CD4-positive, alpha-beta T cell (primary cell): ENCODE measurements at places on chromosomes 16 and 17. TPM values are rescaled to one million over a fixed set of nuclear protein-coding genes. Genes with fewer than 3 reads are reported as not detected.

GRCh38 chr17:65270499-65271253 lies 133.5 kb downstream of the RGS9 start:
- H3K27me3 ChIP-seq: no peaks in the 10 kb centered on the region
- no peak overlapping the region for H3K4me3 ChIP-seq
- H3K27ac ChIP-seq: no peak overlapping the region

DNA sequence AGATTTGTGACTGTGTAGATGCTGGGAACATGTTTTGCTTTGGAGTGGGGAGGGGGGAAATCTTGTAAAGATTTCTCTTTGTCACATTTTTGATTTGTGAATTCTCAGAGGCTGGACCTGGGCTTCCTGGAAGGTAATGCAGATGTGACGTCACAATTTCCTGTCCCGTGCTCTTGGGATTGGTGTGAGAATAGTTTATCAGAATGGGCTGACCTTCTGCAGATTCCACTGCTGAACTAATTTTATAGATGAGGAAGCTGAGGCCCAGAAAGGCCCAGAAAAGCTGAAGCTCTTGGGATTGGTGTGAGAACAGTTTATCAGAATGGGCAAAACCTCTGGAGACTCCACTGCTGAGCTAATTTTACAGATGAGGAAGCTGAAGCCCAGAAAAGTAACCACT lies 34.0 kb downstream of the HS3ST3B1 start:
- no peaks in the 10 kb centered on the region for H3K36me3 ChIP-seq
- DNase-seq: no peak
- peaks cover 75% of the 10 kb centered on the region for H3K4me1 ChIP-seq

The SLC35G6 gene
- total RNA-seq: 0.17 TPM

DNA sequence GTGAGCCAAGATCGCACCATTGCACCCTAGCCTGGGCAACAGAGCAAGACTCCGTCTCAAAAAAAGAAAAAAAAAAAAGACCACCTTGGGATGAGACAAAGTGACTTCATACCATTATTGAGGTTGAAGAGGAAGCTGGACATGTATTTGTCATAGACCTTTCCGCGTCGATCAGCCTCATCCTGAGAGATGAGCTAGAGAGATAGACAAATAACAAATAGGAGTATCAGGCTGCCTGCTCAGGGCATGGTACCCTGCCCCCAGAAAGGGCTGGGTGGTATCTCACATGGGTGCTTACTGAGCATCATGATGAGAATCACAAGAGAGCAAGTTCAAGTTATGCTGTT lies 22.1 kb downstream of the CNTNAP1 start:
- H3K36me3 ChIP-seq: peaks cover 87% of the 10 kb centered on the region
- no peaks in the 10 kb centered on the region for H3K27me3 ChIP-seq
- H3K4me1 ChIP-seq: peaks cover 54% of the 10 kb centered on the region
- no peak for DNase-seq

- peaks cover 11% of the 10 kb centered on the region for H3K4me1 ChIP-seq
- no peak overlapping the region for H3K4me3 ChIP-seq
- no peak overlapping the region for H3K27ac ChIP-seq
- peaks cover 17% of the 10 kb centered on the region for H3K36me3 ChIP-seq
- DNase-seq: no peak
- no peaks in the 10 kb centered on the region for H3K27me3 ChIP-seq
These were observed 48.1 kb downstream of the TEX2 start for GRCh38 chr17:64214950-64215349.

The CD300A gene
- 1.8 TPM for total RNA-seq

DNA sequence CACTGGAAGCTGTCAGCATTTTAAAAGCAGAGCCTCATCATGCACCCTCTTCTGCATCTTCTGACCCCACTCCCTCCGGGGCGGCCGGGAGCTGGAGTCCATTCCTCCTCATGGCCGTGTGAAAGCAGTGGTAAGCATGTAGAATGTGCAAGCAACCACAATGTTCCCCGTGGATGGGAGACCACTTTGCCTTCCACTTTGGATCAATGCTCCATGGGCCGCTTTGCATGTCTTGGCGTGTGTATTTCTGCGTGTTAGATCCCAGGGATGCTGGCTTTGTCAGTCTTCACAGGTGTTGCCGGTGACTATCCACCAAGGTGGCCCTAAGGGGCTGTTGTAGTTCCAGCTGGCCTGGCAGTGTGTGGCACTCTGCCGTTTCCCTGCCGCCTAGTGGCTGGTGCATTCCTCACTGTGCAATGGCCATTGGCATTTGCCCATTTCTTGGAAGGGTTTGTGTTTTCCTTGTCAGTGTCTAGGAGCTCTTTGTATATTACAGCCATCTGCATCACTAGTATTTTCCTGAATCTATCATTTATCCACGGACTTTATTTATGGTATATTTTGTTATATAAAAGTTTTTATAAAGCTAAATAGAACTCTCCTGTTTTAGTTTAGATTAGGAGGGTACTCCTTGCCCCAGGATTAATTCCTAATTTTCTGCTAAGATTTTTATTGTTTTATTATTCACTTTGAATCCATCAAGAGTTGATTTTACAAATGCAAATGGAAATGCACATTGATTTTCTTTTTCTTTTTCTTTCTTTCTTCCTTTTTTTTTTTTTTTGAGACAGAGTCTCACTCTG lies 5.8 kb upstream of the ALDH3A1 start:
- DNase-seq: no peak
- peaks cover 5% of the 10 kb centered on the region for H3K27me3 ChIP-seq
- no peaks in the 10 kb centered on the region for H3K4me1 ChIP-seq
- no peak overlapping the region for H3K4me3 ChIP-seq
- no peaks in the 10 kb centered on the region for H3K36me3 ChIP-seq
- no peak overlapping the region for H3K27ac ChIP-seq

The PERCC1 gene
- 0.30 TPM for total RNA-seq

DNA sequence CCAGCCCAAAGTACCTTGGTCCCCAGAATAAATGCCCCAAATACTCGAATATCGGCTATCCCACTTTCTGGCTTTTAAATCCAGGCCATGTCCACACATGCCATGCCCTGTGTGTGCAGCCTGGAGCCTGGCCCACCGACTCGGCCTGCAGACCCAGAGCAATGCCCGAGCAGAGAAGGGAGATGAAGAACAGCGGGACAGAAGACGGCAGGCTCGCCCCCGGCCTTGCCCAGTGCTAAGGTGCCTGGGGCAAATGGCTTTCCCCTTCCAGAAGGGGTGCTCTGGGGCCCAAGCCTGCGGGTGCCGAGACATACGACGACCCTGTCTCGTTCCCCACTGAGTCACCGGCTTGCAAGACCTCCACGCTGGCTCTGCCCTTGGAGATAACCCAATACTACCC lies 8.0 kb downstream of the CLUH start:
- H3K36me3 ChIP-seq: peaks cover 38% of the 10 kb centered on the region
- no peak overlapping the region for H3K27ac ChIP-seq

GRCh38 chr17:77651988-77652387 lies 306.5 kb upstream of the TNRC6C start:
- H3K4me3 ChIP-seq: no peak overlapping the region
- DNase-seq: no peak
- H3K27me3 ChIP-seq: no peaks in the 10 kb centered on the region
- H3K27ac ChIP-seq: no peak overlapping the region
- peaks cover 4% of the 10 kb centered on the region for H3K4me1 ChIP-seq
- no peaks in the 10 kb centered on the region for H3K36me3 ChIP-seq

The CNTNAP1 gene
- 4.5 TPM for total RNA-seq

The RNF135 gene
- 1.5 TPM for total RNA-seq

DNA sequence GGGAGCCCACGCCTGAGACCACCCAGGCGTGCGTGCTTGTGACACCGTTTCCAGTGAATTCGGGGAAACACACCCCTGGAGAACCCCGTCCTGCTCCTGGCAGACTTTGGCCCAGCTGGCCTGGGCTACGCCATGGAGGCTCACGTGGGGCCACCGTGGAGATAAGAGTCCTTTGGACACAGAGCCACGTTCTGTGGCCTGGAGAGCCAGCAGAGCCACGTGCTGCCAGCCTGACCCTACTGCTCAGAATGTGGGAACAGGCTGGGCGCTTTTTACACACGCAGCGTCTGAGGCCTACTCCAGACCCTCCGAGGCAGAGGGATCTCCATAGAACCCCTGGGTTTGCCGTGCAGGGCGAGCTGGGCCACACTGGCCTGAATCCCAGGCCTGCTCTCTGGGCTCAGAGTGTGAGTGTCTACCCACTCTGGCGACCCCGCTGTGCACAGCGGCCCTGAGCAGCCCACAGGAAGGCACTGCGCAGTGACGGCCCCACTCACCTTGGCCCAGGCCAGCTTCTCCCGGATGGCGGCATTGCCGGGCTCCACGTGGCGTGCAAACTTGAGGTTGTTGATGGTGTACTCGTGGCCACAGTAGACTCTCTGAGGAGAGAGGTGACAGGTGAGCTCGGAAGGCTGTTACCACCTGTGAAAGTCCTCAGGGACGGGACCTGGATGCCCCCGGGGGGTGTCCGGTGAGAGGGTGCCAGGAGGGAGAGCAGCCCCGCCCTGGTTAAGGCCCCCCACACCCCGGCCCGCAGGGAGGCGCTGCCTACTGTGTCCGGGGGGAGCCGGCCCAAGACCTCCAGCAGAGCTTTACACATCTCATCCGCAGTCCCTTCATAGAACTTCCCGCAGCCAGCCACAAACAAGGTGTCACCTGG lies 10.0 kb downstream of the HAGH start:
- no peak overlapping the region for H3K27ac ChIP-seq
- H3K4me1 ChIP-seq: peaks cover 3% of the 10 kb centered on the region
- H3K27me3 ChIP-seq: no peaks in the 10 kb centered on the region
- DNase-seq: no peak
